ENCODE measurements at places on chromosomes 16 and 17.
A peak's percentile ranks its signal among the peaks of the same experiment; 100 is the strongest.

GRCh38 chr17:74181341-74181740, 22.1 kb upstream of the RPL38 start:
- no peaks in the 10 kb centered on the region for H3K4me1 ChIP-seq
- H3K4me3 ChIP-seq = no peak overlapping the region
- H3K27me3 ChIP-seq = peaks cover 4% of the 10 kb centered on the region
- no peak for DNase-seq
- no peak overlapping the region for H3K27ac ChIP-seq

GRCh38 chr16:31875112-31875803, 1.7 kb downstream of the ZNF267 start:
- peak; percentile 16 for DNase-seq
- no peaks in the 10 kb centered on the region for H3K27me3 ChIP-seq
- peaks cover 66% of the 10 kb centered on the region for H3K36me3 ChIP-seq

- H3K27ac ChIP-seq = no peak overlapping the region
- H3K36me3 ChIP-seq = peaks cover 9% of the 10 kb centered on the region
These were observed 11.8 kb downstream of the GNAO1 start for GRCh38 chr16:56203052-56203451.

DNA sequence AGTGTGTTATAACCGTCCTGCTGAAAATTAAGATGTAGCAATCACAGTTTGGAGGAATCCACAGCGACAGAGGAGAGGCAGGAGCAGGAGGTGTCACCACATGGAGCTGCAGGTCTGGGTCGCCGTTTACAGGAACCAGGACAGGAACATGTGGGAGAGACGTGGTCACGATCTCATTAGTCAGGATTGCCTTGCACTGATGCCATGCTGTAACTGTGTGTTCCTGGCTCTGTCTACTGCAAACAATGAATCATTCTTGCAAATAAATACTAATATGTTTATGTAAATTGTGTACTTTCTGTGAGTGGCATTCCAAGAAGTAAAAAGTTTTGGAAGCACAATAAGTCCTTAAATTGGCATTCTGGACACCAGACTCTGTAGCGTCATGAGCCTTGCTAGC, 271.8 kb downstream of the CPPED1 start:
- H3K27me3 ChIP-seq = no peaks in the 10 kb centered on the region
- peaks cover 6% of the 10 kb centered on the region for H3K36me3 ChIP-seq
- H3K27ac ChIP-seq = no peak overlapping the region
- H3K4me1 ChIP-seq = peaks cover 65% of the 10 kb centered on the region

Data from activated CD4-positive, alpha-beta T cell treated with anti-CD3 and anti-CD28 coated beads, Interleukin-2, amount 10 ng/mL, durations not matched to agents 7 days and 5 days (primary cell).